Stimulated activated CD8-positive, alpha-beta memory T cell treated with anti-CD3 and anti-CD28 coated beads, Interleukin-4, amount 100 ng/mL, for 4 hours (primary cell): ENCODE measurements at places on chromosomes 6 and 20.

DNA sequence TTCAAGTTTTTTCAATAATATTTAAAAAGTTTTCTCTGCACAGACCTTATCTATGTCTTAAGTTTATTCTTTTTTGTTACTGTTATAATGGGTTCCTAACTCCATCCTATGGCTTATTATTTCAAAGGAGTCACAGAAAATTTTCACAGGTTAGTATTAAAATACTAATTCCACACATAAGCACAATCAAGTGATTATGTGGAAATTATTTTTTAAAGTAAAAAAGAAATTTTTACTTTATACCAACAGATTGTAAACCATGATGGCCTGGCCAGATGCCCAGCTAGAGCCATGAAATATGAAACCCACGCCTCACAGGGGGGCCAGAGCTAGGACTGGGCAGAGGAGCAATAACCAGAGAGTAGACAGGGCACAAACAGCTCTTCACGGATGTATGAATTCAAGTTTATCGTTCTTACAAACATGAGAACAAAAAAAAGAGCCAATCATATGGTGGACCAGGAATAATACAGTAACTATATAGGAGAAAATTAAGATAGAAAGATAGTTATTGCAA is 34.0 kb downstream of the NUDT3 start:
- no peak for DNase-seq

DNA sequence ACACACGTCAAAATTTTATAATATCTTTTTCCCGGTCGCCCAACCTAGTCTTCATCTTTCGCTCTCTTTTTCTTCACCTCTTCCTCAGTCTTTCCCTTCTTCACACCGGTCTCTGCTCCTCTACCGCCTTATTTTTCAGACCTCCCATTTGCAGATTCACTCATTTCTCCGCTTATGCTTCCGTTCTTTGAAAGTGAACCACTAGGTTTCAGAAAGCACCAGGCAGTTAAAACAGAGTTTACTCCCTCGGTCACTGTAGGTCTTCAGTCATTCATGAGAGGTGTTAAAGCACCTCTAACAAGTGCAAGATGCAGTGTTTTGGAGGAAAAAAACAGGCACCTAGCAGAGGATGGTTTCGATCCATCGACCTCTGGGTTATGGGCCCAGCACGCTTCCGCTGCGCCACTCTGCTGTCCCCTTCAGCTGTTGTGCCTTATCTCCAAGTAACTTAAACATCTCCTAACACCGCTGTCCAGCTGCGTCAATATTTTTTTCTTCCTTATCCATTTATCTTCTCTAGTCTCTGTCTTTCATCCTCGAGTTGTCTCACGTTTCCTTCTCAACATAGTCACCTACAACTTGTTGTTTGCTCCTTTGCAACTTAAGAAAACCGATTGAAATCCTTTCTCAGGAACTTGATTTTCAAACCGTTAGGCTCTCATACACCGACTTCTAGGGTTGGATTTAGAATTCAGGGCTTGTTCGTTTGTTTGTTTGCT is 119.7 kb upstream of the ZNF184 start:
- DNase-seq = no peak

DNA sequence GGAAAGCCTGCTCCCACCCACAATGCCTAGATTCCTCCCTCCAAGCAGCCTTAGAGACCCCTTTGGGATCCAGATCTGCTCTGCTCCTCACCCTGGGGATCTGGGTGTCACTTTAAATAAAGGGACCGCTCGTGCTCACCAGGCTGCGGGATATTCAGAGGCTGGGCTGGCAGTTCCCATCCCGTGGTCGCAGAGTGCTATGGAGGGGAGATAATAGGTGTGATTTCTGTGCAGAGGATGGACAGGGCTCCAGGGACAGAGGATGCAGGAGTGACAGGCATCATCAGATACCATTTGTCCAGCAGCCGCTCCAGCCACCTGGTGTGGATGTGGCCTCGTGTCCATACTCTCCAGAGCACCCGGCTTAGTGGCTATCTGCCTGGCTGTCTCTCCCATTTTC is 415.9 kb upstream of the SULF2 start:
- DNase-seq = no peak

GRCh38 chr6:133834472-133835170 is 54.3 kb upstream of the TCF21 start:
- DNase-seq = no peak

- DNase-seq = no peak
Observed at GRCh38 chr20:52230409-52230808, 38.8 kb upstream of the ZFP64 start.

- no peak for DNase-seq
Observed at GRCh38 chr6:47238456-47238995, 71.2 kb downstream of the TNFRSF21 start.

DNA sequence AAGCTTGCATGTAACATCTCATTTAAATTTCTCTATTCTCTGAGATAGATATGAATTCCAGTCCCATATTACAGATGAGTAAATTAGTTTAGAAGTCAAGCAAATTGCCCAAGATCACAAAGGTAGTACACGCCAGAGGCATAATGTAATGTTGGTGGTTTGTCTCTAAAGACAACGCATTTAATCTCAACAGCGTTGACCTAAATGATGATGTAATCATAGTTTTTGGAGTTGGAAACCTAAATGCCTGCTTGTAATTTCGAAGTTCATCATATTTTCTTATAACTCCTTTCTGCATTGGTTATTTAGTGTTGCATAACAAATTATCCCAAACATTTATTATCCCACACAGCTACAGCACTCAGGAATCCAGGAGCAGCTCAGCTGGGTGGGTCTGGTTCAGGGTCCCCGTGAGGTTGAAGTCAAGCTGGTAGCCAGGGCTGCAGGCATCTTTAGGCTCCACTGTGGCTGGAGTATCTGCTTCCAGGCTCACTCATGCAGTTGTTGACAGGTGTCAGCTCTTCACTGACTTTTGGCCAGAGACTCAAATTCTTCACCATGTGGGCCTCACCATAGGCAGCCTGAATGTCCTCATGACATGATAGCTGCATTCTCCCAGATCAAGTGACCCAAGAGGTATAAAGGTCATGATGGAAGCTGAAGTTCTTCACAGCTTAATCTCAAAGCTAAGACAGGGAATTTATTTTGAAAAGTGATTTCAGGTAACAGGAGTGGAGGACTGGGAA is 122.0 kb upstream of the SPTLC3 start:
- DNase-seq = no peak

DNA sequence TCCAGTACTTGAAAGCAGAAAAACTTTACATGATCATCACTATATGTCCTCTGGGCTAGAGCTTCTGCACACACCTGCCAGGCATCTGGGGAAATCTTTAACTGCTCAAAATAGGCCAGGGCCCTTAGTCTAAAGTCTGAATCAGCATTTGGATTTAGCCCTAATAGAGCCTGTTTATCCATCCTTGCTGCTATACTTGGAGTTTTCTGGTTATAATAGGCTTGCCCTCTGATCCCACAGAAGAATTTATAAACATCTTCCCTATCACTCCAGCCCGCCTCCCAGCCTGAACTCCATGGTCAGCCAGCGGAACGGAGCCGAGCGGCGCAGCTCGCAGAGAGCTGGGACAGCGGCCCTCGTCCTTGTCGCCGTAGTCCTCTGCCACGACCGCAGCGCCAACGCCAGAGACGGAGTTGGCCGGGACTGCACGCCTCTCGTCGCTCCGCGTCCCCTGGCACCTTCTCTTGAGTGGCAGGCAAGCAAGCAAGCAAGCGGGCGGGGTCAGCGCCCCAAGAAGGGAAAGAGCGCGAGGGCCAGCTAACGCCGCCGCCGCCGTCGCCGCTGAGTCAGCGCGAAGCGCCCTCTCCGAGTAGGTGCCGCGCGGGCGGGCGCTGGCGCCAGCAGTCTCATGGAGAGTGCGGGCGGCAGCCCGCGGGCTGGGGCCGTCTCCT is 25.4 kb upstream of the ASIP start:
- peak; percentile 4 for DNase-seq

GRCh38 chr6:121791396-121792315 is 356.2 kb downstream of the GJA1 start:
- no peak for DNase-seq

DNA sequence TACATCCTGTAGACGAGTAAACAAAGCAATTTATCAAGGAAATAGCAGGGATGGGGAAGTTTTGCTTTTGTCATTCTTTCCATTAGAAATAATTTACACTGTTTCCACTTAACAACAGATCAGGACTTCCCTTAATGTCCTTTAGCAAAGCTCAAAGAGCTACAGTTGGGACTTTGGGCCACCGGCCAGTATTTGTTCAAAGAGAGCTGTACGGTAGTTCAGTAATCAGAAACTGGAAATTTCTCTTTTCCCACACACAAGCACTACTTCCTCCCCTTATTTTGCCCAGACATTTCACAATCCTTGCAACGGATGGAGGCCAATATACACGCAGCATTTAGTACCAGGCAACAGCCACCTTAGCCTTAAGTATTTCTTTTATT is 12.1 kb upstream of the HINT3 start:
- DNase-seq = no peak

- DNase-seq = no peak
Observed at GRCh38 chr20:9602847-9603183, 88.4 kb downstream of the LAMP5 start.

GRCh38 chr6:165886169-165886568 is 223.1 kb upstream of the PDE10A start:
- no peak for DNase-seq

DNA sequence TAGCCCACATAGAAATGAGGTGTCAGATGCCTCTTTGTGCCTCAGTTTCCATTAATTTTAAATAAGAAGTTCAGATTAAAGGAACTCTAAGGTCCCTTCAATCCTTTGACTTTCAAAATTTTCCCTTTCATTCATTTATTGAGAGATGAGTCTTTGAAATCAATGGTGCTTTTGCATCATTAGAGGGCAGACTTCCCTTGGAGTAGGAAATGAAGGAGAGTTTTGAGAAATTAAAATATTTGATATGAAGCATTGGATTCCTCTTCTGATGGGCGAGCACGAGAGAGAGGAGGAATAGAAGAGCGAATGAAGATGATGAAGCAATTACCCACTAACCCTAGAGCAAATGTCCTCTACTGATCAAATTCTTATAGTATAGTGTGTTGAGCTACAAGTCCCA is 105.7 kb downstream of the EDN1 start:
- no peak for DNase-seq

DNA sequence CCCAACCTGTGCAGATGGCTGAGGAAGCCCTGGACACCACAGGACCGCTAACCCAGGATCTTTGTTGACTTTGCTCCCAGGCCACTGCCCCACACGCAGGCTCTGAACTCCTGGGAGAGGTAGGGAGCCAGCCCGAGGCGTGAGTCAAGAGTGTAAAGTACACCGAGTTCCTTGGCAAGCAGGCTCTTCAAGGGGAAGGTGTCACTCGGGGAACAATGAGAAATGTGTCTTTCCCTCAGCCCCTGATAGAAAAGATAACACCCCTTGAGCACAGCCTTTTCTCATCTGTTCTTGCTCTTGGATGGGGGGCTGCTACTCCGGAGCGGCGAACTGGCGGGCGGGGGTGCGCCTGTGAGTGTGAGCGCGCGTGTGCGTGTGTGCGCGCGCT is 472 bp upstream of the EDN3 start:
- DNase-seq = no peak

- DNase-seq = peak; percentile 53
Observed at GRCh38 chr20:41003143-41003935, 25.3 kb upstream of the TOP1 start.

GRCh38 chr6:43921039-43921438 is 151.0 kb downstream of the VEGFA start:
- no peak for DNase-seq

DNA sequence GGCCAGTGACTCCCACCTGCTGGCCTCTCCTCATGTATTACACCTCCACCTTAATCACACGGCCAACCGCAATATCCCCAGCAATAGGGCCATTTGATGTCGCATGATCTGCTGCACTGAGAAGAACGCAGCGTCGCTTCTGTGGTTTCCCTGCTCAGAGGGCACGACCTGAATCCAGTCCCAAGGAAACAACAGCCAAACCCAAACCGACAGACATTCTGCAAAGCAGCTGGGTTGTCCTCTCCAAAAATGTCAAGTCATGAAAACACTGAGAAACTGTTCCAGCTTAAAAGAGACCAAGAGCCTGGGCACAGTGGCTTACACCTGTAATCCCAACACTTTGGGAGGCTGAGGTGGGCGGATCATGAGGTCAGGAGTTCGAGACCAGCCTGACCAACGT is 7.5 kb upstream of the BPI start:
- no peak for DNase-seq

DNA sequence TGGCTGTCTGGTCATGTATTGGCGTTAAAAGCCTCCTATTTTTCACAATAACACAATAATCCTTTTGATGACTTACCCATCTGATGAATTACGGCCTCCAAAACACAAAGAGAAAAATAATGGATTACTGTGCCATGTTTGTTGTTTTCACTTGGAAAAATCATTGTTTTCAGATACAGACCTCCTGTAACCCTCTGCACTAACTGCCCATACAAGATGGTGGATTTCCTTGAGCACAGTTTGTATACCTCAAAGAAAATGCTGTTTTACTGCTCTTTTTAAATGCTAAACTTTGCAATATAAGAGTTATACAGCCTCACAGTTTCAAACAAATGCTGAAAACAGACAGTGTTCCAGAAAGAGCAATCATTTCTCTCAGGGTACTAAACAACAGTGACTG is 61.0 kb downstream of the SMLR1 start:
- DNase-seq = no peak

DNA sequence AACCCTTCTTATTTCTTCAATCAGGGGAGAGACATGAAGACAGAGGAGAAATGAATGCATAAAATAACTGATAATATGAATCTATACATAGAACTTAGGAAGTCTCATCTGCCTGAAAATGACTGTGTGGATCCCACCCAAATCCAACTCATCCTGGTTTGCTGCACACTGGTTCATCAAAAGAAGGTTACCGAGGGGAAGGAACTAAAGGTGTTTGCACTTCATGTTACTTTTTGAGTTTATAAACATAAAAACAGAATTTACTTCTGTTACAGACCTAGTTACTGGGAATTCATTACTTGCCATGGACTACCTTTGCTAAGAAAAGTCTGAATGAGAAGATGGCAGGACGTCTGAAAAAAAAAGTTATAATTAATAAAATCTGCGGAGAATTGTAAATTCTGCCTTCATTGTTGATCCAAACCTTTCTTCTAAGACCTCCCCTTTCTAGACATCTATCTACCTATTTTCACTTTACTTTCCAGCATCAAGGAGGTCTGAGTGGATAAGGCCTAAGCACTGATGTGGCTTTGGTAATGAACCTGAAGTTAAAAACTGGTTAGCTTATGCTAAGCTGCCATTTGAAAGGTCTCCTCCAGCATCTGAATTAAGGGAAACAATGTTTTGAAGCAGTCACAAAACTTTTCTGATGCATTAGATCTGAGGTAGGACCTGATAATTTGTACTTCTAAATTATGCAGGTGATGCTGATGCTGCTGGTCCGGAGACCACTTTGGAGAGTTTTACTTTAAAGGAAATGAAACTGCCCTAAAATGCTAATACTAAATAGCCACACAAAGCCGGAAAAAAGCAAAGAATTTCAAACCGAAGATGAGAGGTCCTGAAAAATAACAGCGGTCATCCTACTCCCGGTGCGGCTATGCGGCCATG is 84.0 kb downstream of the HFE start:
- no peak for DNase-seq
